ENCODE measurements at places on chromosomes 3 and 15.

DNA sequence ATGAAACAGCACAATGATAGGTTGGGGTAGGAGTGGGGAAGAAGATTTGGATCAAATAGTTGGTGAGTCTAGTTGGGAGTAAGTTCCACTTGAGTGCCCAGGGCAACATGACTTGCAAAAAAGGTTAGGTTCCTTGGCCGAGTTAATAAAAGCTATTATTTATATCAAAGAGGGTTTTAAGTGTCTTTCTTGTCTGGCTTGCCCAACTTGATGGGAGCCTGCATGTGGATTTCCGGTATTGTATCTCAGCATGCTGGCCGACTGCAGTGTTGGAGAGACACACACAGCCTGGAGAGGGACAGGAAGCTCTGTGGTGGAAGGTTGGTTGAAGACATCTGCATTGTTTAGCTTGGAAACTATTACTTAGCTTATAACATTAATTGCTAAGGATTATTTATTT, 449.5 kb upstream of the TBL1XR1 start:
- no peak for DNase-seq

- peak; percentile 93 for DNase-seq
Measured at GRCh38 chr15:25790000-25790660, 73.0 kb downstream of the ATP10A start.

DNA sequence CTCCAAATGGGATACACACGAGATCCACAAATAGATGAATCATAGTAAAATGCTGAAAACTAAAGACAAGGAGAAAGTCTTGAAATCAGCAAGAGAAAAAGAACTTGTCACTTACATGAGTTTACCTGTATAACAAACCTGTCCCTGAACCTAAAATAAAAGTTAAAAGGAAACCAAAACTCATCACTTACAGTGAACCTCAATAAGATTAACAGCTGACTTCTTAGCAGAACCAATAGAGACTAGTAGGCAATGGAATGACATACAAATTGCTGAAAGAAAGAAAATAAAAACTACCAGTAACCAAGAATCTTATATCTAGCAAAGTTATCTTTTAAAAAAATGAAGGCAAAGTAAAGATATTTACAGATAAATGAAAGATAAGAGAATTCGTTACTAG, 27.4 kb downstream of the SEC22A start:
- DNase-seq, result peak; percentile 13

- peak; percentile 74 for DNase-seq
Measured at GRCh38 chr15:88476635-88477060, 9.1 kb downstream of the MRPS11 start.

DNA sequence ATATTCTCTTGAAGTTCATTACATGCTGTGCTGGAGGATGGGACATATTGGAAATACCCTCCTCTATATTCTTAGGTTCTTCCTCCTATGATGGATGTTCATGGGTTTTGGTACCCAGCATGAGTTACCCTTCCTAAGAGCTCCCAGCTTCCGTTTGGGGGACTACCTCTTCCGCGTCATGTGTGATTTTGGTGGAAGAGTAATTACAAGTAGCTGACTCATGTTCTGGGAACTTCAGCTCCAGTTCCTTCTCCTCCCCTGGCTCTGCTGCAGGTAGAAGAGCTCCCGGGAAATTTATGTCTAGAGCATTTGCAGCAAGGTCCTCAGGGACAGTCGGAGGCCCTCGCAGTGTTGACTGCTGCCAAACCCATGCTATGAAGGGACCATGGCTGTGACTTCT, 208.8 kb upstream of the IL12A start:
- no peak for DNase-seq

DNA sequence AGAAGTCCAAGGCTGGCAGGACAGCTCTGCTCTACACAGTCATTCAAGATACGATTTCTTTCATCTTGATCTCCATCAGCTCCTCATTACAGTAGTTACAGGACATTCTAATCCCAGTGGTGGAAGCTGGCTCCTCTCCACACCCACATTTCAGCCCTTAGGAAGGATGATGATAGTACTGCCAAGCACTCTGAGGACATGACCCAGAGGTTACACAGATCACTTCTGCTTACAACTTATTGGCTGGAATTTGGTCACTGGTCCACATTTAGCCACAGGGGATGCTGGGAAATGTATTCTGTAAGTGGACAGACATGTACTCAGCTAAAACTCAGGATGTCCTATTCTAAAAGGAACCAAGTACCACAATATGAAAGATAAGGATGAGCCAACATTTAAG, 77.1 kb downstream of the IQCH start:
- peak; percentile 14 for DNase-seq

- peak; percentile 70 for DNase-seq
Measured at GRCh38 chr3:12345141-12345561, 56.3 kb downstream of the PPARG start.

GRCh38 chr15:53454843-53455721, 304.4 kb downstream of the WDR72 start:
- DNase-seq, result no peak

GRCh38 chr15:60265057-60265456, 132.7 kb downstream of the ANXA2 start:
- DNase-seq, result no peak

- DNase-seq, result no peak
Measured at GRCh38 chr3:4597208-4597985, 104.2 kb downstream of the ITPR1 start.

DNA sequence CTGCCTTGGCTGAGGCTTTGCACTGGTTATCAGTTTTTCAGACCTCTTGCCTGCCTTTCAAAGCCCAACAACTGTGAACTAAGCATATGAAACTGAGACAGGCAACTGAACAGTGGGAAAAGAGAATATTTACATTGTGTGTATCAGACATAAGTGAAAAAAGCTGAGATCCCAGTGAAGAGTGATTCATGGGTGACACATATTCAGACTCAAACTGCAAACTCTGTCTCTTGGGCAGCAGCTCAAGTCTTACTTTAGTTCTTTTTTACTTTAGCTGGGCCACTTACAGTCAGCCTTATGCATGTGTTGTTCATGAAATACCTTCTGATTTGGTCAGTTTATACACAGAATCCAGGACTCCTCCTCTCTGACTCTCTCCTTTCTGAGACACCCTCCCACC, 19.2 kb downstream of the SUCLG2 start:
- DNase-seq, result peak; percentile 88

GRCh38 chr3:64049832-64050231, 26.5 kb upstream of the PSMD6 start:
- DNase-seq, result no peak

- DNase-seq, result peak; percentile 96
Measured at GRCh38 chr3:125116311-125117080, 60.7 kb upstream of the HEG1 start.

GRCh38 chr3:124496061-124496460, 234.2 kb upstream of the UMPS start:
- no peak for DNase-seq

GRCh38 chr15:88512601-88513000, 33.9 kb downstream of the DET1 start:
- DNase-seq, result no peak

GRCh38 chr15:45794304-45794703, 159.5 kb downstream of the SQOR start:
- DNase-seq, result no peak

GRCh38 chr15:82044373-82045178, 1.2 kb downstream of the MEX3B start:
- peak; percentile 63 for DNase-seq

DNA sequence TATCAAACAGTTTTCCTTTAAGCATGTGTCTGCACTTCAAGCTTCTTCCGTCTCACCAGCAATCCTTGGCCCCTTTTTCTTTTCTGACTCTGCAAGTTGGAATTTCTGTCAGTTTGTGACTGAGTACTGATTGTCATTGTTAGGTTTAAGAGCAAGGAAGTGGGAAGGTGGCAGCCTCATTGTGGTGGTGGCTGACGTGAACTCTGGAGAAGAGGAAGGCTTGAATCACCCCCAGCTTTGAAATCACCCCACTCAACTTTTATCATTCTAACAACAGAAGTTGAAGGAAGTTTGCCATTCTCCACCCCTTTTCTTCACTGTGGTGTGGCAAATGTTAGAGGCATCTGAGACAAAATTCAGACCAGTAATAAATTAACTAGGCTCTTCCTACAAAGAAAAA, 231.6 kb upstream of the AGTR1 start:
- DNase-seq, result peak; percentile 46

- DNase-seq, result no peak
Measured at GRCh38 chr3:170437176-170437575, 18.5 kb downstream of the CLDN11 start.

DNA sequence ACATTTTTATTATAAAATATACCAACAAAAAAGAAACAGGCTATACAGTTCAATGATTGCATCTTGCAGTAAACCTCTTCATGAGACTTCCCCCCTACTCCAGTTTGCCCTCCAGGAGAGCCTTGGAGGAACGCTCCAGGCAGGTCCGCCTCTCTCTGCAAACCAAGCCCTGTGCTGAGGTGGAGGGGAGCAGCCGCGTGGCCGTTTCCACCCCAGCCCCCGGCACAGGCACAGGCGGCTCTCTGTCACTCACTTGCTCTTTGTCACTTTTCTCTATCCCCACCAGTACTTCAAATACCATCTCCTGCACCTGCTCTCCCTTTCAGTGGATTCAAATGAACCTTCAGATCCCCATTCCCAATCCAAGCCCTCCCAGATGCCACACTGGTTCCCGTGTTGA, 479.9 kb downstream of the OCA2 start:
- DNase-seq, result no peak

GRCh38 chr3:65664931-65665330, 373.8 kb downstream of the MAGI1 start:
- no peak for DNase-seq

DNA sequence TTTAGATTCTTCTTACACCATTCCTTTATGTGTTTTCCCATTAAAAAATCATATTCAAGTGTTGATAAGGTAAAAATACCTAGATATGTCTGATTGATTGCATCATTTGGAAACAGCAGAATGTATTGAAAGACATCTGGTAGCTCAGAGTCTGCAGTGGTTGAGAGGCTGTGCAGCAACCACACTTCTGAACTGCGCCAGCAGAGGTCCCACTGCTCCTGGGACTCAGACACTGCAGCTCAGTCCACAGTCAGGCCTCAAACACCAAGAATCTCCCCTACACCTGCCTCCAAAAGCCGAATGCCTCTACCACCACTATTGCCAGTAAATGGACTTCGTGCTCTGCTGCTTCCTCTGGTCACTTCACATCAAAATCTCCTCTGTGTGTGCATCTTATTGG, 176.9 kb upstream of the LMCD1 start:
- peak; percentile 50 for DNase-seq

- peak; percentile 86 for DNase-seq
Measured at GRCh38 chr15:52257734-52258062, 37.9 kb downstream of the MYO5C start.

DNA sequence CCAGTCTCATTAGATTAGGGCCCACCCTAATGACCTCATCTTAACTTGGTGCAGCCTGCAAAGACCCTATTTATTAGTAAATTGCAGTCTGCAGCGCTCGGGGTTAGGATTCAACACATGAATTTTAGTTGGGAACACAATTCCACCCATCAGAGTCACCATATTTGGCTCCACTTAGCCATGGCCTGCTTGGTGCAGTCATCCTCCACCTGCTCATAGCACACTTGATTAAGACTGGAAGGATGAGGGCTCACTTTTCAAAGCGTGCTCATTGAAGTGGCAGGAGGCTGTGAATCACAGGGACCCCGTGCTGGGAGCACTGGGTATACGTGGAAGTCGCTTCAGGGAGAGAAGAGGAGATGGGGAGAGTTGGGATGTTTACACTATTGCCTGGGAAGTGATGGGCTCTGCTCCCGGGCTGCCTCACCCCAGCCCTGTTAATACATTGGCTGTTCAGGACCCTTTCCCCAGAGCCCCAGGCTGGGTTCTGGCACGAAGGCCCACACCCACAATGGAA, 68.2 kb downstream of the ASB7 start:
- no peak for DNase-seq

DNA sequence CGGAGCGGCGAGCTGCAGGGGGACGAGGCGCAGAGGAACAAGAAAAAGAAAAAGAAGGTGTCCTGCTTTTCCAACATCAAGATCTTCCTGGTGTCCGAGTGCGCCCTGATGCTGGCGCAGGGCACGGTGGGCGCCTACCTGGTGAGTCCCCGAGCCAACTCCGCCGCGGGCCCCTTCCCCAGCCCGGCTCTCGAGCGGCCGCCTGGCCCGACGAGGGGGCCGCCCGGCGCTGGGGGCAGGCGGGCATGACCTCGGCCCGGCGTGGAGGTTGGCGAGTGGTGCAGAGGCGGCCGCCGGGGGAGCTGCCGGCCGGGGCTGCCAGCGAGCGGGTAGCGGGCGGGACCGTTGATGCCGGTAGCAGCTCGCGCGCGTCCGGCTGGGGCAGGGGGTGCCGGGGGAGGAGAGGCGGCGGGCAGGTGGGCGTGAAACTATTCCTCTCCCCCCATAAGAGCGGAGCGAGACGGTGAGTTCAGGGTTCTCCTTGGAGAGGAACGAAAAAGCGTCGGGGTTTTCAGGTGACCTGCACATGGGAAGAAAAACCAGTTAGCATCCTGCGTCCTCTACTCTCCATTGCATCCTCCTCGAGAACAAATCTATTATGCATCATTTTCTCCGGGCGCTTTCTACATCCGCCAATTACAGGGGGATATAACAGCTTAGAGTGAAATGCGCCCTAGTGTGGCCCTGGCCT, 585 bp downstream of the SLCO3A1 start:
- no peak for DNase-seq

- no peak for DNase-seq
Measured at GRCh38 chr15:60788692-60789103, 309.8 kb upstream of the ICE2 start.

GRCh38 chr3:160115387-160115786, 109.8 kb upstream of the C3orf80 start:
- no peak for DNase-seq

- DNase-seq, result peak; percentile 18
Measured at GRCh38 chr3:87227835-87228144, 681 bp downstream of the CHMP2B start.

GRCh38 chr3:196849180-196849741, 18.5 kb upstream of the SENP5 start:
- no peak for DNase-seq

DNA sequence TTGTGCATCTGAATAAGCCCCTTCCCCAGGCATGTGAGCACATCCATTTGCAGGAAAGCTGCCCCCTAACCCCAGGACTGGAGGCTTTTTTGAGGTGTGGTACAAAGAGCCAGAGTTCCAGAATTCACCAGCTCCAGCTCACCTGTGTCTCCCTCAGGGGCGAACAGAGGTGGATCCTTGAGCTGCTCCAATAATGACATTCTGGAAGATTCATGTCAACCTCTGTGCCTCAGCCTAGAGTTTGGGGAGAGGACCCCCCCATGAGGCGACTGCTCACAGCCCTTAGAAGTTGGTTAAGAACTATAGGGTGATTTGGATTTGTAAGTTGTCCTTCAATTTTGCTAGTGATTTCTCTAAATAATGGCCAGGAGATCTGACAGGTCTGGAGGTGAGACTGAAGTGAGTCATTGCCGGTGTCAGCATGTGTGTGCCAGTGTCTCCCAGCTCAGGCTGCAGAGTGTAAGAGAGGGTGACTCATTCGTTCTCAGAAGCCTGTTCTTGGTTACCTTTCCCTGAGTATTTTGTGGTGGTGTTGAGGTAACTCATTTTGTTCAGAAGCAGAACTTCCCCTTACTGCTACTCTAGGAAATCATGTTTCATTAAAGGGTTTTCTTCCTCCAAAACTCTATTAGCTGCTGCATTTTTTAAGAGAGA, 136.9 kb upstream of the TOPAZ1 start:
- DNase-seq, result peak; percentile 45
